Neural crest cell (in vitro differentiated cells): ENCODE measurements at places on chromosomes 1 and 21. TPM values are rescaled to one million over a fixed set of nuclear protein-coding genes. Genes with fewer than 3 reads are reported as not detected.

DNA sequence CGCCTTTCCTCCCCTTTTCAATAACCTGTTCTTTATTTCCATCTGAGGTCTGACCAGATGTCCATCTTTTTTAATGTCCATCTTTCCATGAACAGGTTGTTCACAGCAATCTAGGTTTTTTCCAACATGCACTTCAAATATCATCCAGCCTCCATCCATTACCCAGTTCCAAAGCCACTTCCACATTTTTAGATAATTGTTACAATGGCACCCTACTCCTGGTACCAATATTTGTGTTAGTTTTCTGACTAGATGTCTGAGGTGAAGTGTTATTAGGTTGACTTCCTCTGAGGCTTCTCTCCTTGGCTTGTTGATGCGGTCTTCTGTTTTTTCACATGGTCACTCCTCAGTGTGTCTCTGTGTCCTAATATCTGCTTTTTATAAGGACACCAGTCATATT lies 89.4 kb downstream of the OBSCN start:
- peaks cover 76% of the 10 kb centered on the region for H3K36me3 ChIP-seq

GRCh38 chr21:33259995-33260394 lies 6.2 kb upstream of the IL10RB start:
- no peaks in the 10 kb centered on the region for H3K27me3 ChIP-seq
- peaks cover 19% of the 10 kb centered on the region for H3K36me3 ChIP-seq
- H3K27ac ChIP-seq, result no peak overlapping the region
- no peak overlapping the region for H3K4me3 ChIP-seq

Gene OXCT2
- 0.75 and 0.77 TPM in 2 replicates for total RNA-seq

Gene TMEM125
- total RNA-seq, result 0.14 TPM in 1 of 2 replicates, not detected in the other

- no peaks in the 10 kb centered on the region for H3K4me1 ChIP-seq
- no peak for DNase-seq
- H3K4me3 ChIP-seq, result no peak overlapping the region
- no peaks in the 10 kb centered on the region for H3K36me3 ChIP-seq
Observed at GRCh38 chr1:110424699-110425611, 17.5 kb upstream of the LAMTOR5 start.

DNA sequence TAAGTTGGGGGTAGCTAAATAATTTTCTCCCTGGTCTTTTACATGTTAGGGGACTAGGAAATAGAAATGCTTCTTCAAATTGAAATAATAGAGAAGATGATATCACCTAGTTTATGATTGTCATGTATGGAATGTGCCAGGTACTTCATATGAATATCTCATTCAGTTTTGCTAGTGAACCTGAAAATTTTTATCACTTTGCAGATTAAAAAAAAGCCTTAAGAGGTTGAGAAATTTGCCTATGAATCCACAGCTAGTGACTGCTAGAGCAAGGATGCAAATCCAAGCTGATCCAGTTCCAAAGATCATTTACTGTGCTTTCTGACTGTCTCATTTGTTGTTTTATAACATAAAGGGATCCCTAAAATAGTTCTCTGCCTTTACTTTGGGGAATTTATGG lies 24.7 kb downstream of the RNF2 start:
- H3K27ac ChIP-seq, result no peak overlapping the region
- H3K4me3 ChIP-seq, result no peak overlapping the region
- no peaks in the 10 kb centered on the region for H3K4me1 ChIP-seq

DNA sequence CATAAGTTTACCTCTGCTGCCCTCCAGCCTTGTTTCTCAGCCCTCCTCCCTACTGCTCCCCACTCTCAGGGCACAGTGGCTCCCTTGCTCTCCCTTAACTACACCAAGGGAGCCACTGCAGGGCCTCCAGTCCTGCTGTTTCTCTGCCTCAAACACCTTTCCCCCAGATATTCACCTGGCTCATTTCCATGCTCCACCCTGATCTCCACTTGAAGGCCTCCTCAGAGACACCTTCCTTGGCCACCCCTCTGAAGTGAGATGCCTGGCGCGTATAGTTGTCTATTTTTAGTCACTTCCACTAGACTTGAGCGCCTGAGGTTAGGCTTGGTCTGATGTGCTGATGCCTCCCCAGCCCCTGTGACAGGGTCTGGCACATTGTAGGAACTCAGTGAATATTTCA lies 34.9 kb downstream of the SEC16B start:
- H3K27ac ChIP-seq, result no peak overlapping the region
- no peaks in the 10 kb centered on the region for H3K36me3 ChIP-seq
- H3K4me1 ChIP-seq, result peaks cover 9% of the 10 kb centered on the region
- DNase-seq, result no peak
- no peaks in the 10 kb centered on the region for H3K27me3 ChIP-seq

Gene RHOC
- 114 and 125 TPM in 2 replicates for total RNA-seq

Gene CSMD2
- 0.40 and 0.45 TPM in 2 replicates for total RNA-seq

GRCh38 chr1:27015260-27015659 lies 2.6 kb upstream of the TENT5B start:
- no peak overlapping the region for H3K27ac ChIP-seq
- no peak overlapping the region for H3K4me3 ChIP-seq
- DNase-seq, result no peak
- H3K4me1 ChIP-seq, result peaks cover 26% of the 10 kb centered on the region

DNA sequence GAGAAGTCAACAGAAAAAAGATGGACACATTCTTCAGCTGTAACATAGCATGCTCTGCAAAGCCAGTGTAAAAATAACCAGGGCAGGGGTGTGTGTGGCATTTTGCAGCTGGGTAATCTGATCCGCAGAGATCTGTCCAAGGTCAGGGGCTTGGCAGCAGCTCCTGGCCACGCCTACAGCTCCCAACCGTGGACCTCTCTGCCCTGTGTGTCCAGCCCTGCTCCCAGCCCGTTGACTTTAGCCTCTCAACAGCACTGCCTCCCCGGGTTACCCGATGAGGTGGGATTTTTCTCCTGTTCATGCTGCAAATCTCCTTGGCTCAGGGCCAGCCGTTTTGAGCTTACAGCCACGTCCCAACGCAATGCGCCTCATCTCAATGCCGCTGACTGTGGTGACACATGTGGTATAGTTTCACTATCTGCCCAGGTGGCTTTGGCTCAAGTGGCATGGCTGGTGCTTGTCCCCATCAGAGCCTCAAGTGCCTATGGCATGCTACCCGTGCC lies 68.1 kb downstream of the VWA5B1 start:
- H3K4me1 ChIP-seq, result no peaks in the 10 kb centered on the region
- DNase-seq, result no peak
- peaks cover 57% of the 10 kb centered on the region for H3K27me3 ChIP-seq
